Activated T-helper 17 cell treated with anti-CD3 and anti-CD28 coated beads, Interleukin-2, amount 50 U/mL, for 72 hours (primary cell): ENCODE measurements at places on chromosomes 12 and 14.

- no peak for ATAC-seq
These were observed 55.9 kb upstream of the FGD4 start for GRCh38 chr12:32343496-32343895.

DNA sequence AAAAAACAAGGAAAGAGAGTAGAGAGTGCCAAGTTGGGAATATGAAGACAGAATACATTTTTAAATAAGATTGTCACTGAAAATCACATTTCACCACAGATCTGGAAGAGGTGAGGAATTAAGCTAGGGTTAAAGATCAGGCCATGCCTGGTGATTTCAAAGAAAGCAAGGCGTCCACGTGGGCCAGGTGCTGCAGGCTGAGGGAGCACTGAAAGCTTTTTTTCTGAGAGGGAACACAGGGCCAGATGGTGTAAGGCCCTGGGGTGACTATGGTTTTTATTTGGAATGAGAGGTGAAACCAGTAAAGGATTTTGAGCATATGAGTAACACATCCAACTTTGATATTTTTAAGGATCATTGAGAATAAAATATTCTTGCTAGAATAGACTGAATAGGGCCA is 20.9 kb downstream of the SYT1 start:
- ATAC-seq = no peak

DNA sequence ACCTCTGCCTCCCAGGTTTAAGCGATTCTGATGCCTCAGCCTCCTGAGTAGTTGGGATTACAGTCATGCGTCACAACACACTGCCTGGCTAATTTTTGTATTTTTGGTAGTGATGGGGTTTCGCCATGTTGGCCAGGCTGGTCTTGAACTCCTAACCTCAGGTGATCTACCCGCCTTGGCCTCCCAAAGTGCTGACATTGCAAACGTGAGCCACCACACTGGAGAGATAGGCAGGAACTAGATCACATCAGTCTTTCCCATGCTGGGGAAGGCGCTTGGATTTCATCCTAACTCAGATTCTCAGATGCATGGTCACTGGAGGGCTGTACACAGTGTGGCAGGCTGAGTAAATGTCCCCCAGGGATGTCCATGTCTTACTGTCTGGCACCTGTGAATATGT is 18.0 kb upstream of the ORAI1 start:
- no peak for ATAC-seq

DNA sequence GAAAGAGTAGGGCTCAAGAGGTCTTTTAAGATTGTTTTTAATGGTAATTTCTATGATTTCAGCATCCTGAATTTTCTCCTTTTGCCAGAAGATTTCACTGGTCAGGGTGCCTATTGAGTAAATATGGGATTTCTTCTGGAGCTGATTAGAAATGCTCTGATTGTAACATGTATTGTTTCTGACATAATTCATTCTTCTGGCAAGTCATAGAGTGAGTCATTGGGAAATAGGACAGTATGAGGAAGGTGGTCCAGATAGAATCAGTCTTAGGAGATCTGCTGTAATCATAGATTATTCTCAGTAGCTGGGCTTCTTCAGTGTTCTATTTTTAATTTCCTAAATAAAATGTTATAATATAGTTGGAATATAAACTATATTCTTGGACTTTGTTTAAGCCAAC is 182.0 kb upstream of the NAV3 start:
- ATAC-seq = no peak

GRCh38 chr12:5268424-5269210 is 163.3 kb upstream of the NTF3 start:
- ATAC-seq = no peak

- ATAC-seq = peak; percentile 24
These were observed 629 bp downstream of the RAD51AP1 start for GRCh38 chr12:4539167-4539870.

DNA sequence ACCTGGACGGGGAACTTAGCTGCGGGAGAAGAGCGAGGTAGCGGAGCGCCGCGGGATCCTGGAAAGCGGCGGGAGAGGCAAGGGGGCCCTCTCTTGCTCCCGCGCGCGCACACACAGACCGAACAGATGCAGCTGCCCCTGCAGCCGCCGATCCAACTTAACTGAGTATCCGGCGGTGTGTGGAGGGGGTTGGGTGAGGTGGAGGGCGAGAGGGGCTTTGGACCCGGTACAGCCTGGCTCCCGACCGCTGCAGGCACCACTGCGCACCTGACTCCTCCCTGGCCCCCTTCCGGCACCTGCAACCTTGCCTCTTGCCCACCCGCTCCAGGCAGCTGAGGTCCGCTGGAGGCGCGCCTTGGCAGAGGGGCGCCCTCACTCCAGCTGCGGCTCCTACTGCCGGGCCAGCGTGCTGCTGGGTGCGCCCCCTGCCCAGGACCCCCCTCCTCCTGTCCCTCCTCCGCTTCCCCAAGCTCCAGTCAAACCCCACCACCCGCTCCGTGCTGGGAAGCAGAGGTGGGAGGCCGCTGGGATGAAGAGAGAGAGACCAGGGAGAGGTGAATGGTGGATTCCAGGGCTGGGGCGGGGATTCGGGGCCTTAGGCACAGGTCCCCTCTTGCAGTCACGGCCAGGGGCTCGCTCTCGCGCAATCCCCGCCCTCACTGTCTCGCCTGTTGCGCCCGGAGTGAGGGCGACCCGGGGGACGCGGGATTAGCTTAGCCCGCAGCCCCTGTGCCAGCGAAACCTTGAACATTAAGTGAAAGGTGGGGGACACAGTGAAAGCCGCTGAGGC is 2.6 kb downstream of the DIO3 start:
- ATAC-seq = no peak

GRCh38 chr12:56206452-56207166 is 15.1 kb downstream of the RNF41 start:
- ATAC-seq = peak; percentile 70

DNA sequence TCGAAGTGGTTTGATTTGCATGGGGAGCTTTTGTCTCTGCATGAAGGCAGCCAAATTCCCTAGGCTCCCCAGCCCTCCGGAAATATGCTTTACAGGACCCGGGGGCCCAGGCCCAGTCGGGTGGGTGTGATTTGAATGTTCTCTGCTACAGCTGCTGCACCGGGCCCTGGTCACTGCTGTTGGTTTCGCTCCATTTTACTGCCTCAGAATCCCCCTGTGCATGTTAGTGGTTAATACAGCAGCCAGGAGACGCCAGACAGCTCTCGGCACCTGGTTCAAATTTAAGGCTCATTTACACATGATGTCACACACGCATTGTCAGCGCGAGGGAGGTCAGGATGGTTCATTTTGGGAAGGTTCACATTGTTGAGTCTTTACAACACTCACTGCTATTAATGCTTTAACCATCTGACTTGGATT is 99.6 kb downstream of the SLC38A6 start:
- ATAC-seq = no peak

- ATAC-seq = peak; percentile 5
These were observed 662 bp upstream of the ATP2A2 start for GRCh38 chr12:110280392-110280778.

- ATAC-seq = no peak
These were observed 279.6 kb downstream of the PDZRN4 start for GRCh38 chr12:41467591-41468325.

DNA sequence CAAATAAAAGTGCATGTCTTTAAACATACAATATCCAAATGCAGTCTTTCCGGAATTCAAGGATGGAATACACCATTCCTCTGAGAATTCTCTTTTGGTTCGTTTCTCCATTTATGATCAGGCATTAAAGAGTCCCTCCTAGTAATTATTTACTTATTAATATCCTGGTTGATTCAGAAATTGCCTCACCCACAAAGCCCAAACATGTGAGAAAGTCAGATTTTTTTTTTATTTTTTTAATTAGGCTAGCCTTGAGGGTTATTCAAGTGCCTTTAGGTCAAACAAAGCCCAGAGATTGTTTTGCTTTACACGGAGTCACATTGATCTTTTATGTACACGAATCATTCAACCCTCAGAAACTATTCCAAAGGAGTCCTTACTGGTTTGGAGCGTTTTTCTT is 6.4 kb upstream of the TSPAN8 start:
- no peak for ATAC-seq

GRCh38 chr12:88868050-88868449 is 287.8 kb upstream of the KITLG start:
- no peak for ATAC-seq

DNA sequence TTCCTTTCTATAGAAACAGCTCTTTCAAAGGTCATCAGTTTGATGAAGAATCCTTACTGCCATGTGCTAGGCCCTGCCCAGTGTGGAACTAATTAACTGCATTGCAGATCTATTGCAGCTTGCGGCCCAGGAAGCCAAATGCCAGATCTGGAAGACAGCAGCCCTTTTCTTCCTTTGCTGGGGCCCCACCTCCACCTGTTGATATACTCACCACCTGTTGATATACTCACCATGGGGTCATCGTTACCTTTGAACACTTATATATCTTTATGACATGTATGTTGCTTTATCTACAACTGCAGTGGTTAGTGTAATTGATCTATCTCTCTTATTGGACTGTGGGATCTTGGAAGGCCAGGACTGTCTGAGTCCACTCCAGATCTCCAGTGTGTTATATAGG is 292.5 kb downstream of the ATP23 start:
- no peak for ATAC-seq

DNA sequence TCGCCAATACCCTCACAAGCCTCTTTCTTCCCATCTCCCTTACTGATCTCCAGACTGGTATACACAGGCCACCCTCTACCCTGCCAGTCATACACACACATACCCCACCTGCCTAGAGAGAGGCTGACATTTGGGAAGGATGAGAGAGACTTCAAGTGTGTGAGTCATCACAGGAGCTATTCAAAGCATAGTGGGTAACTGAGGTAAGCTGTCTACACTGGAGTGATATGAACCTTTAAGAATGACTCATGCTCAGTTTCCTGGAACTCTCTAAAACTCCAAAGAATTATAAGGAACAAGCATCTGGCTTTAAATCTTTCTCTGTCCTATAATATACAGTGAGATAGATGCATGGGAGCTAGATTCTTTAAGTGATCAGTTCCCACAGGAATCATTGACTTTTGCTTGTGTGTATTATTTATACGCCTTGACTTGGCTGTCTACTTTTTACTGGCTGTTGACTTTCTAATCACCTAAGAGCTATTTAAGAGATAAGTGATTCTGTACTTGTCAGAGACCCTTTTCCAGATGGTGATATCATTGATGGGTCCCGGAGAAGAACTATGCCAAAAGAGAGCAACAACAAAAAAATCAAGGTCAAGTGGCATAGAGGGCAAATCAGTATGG is 5.8 kb downstream of the IGF1 start:
- peak; percentile 92 for ATAC-seq

DNA sequence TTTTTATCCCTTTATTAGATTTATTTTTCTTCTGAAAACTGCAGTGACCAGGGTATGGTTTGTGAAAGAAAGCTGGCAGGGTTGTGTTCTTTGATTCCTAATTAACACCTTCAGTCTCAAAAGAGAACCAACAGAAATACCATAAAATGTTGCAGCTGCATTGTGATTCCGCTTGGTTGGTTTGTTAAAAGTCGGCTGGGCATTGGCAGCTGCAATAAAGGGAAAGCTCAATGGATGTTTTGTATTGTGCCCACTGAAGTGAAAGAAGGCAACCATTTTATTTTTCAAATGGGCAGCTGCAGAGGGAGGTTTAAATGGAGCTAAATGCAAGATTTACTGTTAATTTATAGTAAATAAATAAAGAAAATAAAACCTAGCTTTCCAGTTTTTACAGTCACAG is 16.7 kb downstream of the LGR5 start:
- ATAC-seq = no peak

GRCh38 chr12:1808036-1808797 is 12.1 kb upstream of the LRTM2 start:
- no peak for ATAC-seq
